Suppressor macrophage treated with lipopolysaccharide for 1 hour (primary cell): ENCODE measurements at places on chromosomes 13 and 19.
A peak's percentile ranks its signal among the peaks of the same experiment; 100 is the strongest.

GRCh38 chr13:53141336-53141735 lies 112.7 kb downstream of the OLFM4 start:
- DNase-seq, result no peak

DNA sequence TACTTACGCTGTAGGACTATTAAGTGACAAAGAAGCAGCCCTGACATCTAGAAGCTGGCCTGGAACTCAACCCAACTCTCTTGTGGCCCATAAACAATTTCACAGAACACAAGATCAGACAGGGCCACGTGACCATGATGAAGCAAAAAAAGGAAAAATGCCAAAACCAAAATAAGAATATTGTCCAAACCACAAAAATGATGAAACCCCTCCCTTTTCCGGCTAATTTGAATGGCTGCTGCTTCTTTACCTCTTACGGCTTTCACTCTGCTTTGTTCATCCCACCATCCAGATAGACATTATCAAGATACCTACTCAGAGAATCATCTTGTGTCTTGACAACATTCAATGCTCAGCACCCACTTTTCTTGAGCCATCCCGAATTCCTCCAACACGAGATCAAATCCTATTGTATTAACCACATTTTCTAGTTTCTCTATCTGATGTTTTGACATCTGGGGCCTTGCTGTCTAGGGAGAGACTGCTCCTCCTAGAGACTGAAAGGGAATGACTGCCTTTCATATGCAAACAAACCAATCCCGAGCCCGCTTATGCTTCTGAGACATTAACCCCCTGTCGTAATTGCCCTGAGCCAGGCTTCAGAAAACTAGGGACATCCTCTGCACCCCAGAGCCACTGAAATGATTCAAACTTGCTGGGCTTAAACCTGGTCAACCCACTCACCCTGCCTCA lies 186.3 kb downstream of the TDRD3 start:
- no peak for DNase-seq

DNA sequence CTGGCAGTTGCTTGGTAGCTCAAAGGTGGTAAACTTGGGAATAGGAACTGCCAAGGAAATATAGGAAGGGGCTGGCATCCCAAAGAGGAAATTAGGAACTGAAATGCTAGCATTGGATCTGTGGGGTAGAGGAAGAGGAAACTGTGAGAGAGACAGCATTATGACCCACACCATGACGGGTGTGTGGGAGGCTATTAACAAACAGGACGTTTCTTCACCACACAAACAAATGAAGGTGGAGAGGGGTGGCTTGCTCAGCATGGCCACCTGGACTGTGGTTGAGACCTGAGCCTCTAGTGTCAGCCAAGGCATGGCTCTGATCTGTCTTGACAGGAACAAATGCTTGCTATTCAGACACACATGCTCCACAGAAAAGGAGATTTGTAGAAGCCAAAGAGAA lies 178.2 kb downstream of the B3GLCT start:
- DNase-seq, result peak; percentile 25

DNA sequence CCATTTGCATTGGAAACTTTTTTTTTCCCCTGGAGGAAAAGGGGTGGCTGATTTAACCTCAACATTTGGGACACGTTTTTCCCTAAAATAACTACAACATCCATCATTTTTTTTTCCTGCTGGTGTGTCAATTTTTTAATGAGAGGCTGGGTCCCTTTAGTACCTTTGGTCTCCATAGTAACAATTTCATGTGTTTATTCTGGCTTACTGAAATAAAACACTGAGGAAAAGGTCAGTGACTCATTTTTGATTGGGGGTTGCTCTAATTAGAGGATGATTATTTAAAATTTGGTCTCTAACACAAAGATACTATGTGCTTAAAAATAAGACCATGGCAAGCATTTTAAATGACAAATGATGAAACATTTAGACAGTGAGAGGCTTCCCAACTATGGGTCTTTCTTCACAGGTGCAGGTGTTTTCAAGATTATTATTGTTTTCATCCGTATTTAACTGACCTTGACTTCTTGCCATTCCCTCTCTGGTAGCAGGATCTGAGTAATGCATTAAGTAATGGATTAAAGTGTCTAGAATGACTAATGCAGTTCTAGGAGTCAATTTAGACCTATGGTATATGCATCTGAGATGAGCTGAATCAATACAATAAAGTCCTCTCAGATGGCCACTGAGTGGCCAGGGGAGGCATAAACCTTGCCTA lies 406.4 kb downstream of the KCNRG start:
- DNase-seq, result no peak

DNA sequence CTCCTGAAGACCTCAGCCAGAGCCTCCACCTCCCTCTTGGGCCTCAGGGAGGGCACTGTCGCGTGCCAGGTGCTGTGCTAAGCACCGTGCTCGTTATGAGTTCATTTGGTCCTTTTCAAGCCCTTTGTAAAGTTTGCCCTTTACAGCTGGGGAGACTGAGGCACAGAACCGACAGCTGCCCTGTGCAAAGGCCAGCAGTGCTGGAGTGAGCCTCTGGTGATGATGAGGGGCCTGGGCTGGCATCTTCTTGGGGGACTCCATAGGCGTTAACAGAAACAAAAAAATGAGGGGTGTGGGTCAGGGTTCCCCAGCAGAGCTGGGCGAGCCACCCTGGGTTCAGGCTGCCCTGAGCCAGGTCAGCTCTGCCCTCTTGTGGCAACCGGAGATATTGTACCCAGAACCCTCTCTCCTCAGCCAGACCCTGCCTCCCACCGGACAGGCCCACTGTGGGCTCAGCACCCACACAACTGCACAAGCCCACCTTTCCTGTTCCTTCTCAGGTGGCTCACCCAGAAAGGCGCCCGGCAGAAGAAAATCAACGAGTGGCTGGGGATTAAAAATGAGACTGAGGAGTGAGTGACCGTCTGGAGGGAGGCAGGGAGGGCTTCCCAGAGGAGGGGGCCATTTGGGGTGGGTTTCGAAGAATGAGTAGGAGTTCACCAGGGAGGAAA lies 5.5 kb upstream of the IFI30 start:
- DNase-seq, result peak; percentile 73

DNA sequence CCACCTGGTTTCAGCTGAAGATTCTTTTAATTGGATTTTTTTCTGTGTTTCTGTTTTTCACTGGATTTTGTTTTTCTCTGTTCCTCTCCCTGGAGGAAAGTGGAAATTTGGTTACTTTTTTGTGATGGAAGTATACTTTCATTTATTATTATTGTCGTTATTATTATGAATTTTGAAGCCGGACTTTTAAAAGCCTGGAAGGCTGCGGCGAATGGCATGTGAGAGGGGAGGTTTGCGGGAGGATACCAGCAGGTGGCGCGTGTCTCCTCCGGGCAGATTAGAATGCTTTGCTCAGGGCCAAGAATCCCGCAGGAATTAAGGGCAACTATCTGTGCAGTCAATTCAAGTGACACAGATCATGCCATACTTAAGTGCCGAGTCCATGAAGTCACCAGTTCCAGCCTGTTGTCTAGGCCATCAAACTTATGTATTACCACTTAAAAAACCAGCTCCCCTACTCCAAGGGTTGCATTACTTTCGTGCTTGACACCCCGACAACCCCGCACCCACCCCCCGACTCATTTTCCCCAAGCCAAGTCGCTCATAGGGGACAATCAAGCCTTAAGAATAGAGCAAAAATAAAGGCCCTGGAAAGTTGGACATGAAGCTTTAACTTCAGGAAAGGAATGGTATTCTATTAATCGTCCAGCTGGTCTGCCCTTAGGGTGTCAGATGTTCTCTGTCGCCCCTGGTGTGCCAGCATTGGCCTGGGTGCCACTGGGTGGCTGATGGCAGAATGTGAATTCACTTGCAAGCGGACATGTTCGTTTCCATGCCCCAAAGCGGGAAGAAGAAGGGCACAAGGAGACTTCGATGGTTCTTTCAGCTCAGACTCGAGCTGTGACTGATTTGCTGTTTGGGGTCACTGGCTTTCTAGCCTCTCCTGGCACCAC lies 1.3 kb upstream of the LRCH1 start:
- DNase-seq, result peak; percentile 84
